ENCODE measurements at places on chromosomes 7 and 10. TPM values are rescaled to one million over a fixed set of nuclear protein-coding genes. Genes with fewer than 3 reads are reported as not detected.

- DNase-seq, result no peak
Measured at GRCh38 chr10:84743483-84743882, 415.1 kb downstream of the CCSER2 start.

- no peak for DNase-seq
Measured at GRCh38 chr10:102758240-102758932, 14.6 kb downstream of the WBP1L start.

GRCh38 chr7:120043250-120043649, 229.7 kb upstream of the KCND2 start:
- DNase-seq, result no peak

The ATG9B gene
- total RNA-seq, result not detected

The CTBP2 gene
- total RNA-seq, result 56.5 TPM

GRCh38 chr7:46835556-46835955, 746.4 kb downstream of the TNS3 start:
- no peak for DNase-seq

DNA sequence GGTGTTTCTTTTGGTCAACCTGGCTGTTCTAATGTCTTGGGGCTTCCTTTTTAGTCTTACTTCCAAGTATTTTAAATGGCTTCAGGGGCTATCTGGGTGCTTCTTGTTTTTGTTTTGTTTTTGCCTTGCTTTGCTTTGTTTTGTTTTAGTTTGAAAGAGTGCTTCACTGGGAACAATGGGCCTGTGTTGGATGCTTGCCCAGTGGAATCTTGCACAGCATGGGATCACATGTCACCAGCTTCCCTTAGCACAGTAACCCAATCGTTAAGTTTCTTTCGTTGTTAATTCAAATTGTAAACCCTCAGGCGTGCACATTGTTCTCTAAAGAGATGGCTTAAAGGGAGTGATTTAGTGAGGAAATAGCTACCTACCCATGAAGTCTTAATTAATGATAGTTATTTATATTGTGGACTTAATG, 8.9 kb downstream of the COL17A1 start:
- DNase-seq, result no peak
